ENCODE measurements at places on chromosomes 16 and 17.

GRCh38 chr17:77478281-77478680, 337.5 kb downstream of the SEC14L1 start:
- DNase-seq: no peak

GRCh38 chr17:57943140-57943539, 12.1 kb downstream of the CUEDC1 start:
- no peak for DNase-seq

DNA sequence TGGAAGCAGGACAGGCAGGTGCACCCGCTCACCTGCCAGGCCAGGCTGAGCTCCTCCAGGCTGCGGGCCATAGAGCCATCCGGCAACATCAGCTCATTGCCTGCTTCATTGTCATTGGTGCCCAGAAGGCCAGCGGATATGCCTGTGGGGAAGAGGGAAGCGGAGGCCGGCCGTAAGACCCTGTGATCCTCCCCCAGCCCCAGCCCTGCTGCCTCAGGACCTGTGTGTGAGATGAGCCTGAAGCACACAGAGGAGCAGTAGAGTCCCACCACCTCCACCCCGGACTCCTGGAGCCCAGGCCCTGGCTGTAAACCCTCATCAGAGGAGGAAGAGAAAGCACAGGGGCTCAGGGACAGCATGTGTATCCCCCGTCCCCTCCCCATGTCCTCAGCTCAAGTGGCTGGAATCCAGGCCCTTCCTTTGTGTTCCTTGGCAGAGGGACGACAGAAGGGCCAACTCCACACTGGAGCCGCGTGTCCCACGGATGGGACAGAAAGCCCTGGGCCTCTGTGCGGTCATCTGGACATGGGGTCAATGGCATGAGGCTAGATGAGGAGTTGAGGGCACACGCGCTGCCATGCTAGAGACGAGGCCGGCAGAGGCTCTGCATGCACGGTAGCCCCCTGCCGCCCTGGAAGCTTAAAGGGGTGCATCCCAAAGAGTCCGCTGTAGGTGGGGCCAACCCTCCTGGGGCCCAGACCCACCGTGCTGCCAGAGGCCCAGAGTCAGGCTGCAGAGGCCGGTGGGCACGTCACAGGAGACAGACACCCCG, 39.1 kb downstream of the RMI2 start:
- no peak for DNase-seq

DNA sequence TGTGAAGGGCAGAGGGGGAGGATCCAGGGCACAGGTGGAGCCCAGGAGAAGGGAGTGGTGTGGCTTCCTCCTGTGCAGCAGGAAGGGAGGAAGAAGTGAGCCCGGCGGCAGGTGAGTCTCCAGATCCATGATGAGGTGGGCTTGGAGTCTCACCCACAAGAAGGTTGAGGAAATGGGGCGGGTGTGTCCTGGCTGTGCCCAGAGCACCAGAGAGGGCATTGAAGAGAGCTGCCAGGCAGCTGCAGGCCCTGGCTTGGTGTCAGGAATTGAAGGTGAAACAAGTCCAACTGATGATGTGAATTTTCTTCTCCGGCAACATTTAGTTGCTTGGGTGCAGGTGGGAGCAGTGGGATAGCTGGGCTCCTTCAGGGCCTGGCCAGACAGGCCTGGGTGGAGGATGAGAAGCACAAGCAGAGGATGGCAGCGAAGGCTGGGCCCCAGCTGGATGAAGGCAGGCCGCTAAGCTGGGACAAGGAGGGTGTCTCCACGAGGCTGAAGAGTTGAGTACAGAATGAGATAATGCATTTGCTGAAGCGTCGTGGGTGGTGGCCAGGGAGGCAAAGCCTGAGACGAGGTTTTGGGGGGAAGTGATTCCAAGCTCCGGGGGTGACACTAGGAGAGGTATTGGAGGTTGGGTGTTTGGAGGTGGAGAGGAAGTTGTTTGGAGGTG, 18.3 kb downstream of the NT5M start:
- DNase-seq: no peak

DNA sequence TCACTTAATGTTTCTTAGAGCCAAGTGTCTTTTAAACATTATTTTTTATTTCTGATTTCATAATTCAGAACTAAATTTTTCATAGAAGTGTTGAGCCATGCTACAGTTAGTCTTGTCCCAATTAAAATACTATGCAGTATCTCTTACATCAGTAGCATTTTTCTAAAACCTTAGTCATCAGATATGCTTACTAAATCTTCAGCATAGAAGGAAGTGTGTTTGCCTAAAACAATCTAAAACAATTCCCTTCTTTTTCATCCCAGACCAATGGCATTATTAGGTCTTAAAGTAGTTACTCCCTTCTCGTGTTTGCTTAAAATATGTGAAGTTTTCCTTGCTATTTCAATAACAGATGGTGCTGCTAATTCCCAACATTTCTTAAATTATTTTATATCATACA, 13.6 kb upstream of the BCAS3 start:
- no peak for DNase-seq

GRCh38 chr16:11395008-11395948, 50.0 kb downstream of the RMI2 start:
- no peak for DNase-seq

DNA sequence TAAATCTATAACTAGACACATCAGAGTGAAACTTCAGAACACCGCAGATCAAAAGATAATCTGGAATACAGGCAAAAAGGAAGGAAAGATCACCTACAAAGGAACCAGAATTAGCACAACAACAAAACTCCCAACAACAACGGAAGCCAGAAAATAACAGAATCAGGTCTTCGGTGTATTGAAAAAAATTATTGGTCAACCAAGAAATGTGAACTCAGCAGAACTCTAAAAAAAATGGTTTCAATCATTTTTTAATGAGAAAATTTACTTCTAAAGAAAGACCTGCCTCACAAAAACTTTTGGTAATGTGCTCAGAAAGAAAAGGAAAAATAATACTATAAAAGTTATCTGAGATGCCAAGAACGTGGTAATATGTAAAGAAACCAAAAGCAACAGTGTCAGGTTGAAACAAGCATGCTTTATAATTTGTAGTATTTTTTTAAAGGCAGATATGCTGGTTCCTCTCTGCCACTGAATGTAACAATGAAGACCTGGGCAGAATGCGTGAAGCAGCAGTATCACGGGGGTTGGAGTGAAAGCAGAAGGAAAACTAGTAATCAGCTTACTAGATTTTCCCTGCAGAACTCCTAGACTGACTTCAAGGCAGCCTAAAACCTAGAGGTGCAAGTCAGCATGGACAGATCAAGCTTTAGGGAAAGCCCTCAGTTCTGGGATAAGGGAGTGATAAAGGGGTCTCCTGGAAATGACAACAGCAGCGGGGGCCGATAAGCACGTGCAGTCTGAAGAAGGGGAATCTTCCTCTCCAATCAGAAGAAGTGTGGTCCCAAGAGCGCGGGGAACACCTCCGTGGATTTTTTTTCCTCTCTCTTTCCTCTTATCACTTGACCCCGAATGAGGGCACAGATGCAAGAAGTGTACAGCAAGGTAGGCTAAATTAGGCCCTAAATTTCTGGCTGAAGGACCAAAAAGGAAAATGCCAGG, 80.9 kb upstream of the TEKT1 start:
- DNase-seq: no peak

- no peak for DNase-seq
These were observed 61.8 kb downstream of the SMG6 start for GRCh38 chr17:2241823-2242222.

DNA sequence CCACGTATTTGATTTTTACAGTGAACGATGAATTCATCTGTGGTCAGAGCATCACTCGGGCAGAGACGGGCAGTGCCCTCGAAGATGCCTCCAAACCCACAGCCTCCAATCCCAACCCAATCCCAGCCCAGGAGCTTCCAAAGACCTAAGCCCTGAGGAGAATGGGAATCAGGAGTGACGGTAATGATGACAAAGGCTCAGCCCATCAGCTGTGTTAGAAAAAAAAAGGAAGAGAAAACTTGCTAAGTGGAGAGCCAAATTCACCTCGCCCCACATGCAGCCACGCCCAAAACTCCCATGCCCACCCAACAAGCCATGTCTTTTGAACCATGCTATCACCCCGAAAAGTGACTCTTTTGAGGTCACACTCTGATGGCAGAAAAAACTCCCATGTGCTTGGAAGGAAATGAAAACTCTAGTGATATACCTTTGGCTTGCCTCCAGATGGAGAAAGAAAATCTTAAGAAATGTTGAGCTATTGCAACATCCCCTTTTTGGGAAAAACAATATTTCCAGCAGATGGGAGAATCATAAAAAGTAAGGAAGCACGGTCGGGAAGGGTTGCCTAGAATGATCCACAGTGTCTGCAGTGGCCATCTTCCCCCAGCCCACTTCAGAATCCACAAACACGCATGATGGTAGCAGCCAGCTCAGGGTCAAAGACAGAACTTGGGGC, 37.7 kb downstream of the XYLT1 start:
- DNase-seq: no peak

- no peak for DNase-seq
These were observed 21.7 kb upstream of the CDH13 start for GRCh38 chr16:82605076-82605475.

GRCh38 chr17:14337596-14338079, 36.8 kb downstream of the HS3ST3B1 start:
- DNase-seq: no peak

DNA sequence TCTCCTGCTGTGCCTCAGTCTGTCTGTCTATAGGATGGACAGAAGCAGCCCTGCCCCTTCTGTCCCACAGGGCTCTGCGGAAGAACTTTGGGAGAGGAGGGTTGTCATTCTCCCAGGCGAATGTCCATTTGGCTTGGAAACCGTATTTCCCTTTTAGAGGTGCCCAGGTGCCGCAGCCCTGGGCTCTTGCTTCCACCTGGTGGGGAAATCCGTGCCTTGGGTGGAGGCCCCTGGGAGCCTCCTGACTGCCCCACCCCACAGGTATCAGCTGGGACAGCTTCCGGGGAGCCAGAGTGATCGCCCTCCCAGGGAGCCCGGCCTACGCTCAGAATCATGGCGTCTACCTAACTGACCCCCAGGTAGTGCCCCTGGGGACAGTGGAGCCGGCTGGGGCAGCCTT, 12.7 kb downstream of the FCSK start:
- no peak for DNase-seq

DNA sequence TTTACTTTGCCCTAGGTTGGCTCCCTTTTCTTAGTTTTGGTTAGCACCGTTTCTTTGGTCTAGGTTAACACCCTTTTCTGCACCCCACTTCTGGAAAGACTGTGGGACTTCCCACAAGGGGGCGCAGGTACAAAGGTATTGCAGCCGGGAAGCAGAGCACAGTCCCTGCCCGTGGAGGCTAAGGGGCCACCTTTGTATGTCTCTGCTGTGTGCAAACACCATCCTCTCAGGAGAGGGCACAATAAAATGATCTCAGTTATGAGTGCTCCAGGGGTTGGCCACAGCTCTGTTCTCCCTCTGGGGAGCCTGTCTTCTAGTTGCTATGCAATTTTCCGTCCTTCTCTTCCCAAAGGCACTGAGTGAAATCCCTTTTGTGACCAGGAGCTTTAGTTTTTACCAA, 28.4 kb upstream of the TMC5 start:
- DNase-seq: peak; percentile 83

DNA sequence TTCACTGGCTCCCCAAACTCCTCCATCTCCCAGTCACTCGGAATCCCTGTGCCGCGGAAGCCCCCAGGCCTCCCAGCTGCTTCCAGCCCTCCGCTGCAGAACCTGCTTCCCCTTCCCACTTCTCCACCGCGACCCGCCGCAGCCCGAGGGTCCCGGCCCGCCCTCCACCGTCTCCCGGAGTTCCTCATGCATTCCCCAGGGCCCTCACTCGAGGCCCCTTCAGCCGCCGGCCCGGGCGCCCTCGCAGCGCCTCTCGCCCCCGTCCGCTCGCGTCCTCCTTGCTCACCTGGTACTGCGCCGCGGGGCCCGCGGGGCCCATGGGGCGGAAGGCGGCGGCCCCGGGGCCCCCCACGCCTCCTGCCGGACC, 329 bp downstream of the SMARCD2 start:
- peak; percentile 22 for DNase-seq

DNA sequence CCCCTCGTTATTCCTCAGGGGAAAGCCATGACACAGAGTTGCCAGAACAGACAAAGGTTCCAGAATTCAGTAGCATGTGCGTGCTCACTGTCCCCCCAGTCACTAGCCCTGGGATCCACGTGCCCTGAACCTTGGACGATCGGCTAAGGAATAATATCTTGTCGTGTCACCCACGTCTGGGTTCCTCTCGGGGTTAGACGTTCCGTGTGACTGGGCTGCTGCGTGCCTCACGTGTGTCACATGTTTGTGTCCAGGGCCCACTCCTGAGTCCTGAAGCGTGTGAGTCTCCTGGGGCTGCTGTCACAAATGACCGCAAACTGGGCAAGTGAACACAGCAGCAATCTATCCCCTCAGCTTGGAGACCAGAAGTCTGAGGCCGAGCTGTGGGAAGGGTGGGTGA, 12.4 kb upstream of the ZNF469 start:
- DNase-seq: no peak

GRCh38 chr17:78276098-78276887, 44.9 kb downstream of the TMEM235 start:
- DNase-seq: peak; percentile 72

DNA sequence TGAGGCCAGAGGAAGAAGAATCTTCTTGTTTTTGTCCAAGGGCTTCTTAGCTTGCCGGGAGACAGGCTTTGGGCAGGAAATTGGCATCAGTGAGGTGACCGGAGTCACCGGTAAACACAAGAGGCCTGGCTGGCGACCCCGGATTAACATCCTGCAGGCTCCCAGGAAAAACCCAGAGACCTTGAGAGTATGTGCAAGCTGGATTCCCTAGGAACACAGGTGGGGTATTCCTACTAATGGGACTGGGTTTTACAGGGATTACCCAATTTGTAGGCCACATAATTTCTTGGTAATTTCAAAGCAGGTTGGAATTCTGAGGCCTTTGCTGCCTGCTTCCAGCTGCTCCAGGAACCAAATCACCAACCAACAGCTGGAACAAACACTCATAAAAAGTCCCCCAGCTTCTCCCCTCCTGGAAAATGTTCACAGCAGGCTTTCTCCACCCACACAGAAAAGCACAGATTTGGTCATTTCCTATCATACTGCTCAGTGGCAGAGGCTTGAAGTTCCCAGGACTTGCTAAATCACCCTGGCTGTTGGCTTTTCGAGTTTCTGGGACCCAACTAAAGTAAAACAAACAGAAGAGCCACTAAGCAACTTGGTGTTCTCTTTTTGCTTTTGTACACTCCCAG, 258.8 kb downstream of the IRF8 start:
- DNase-seq: no peak

DNA sequence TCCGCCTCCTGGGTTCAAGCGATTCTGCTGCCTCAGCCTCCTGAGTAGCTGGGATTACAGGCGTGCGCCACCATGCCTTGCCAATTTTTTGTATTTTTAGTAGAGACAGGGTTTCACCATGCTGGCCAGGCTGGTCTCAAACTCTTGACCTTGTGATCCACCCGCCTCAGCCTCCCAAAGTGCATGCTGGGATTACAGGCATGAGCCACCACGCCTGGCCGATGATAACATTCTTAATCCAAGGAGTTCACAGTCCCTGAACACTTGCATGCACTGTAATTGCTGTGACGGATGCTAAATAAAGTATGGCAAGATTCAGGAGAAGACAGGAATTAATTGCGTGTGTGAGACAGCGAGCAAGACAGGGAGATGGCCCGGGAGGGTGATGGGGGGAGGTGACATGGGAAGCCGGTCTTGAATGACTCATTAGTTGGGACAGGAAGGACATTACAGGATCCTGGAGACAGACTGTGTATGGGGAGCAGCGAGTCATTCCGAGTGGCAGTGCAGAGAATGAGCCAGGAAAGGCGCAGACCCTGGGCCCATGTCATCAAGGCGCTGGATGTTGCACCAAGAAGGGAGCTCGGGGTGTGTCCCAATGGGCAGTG, 6.7 kb downstream of the ABCA3 start:
- peak; percentile 22 for DNase-seq

Measured in Peyer's patch (tissue), 4 donors.